ENCODE measurements at places on chromosomes 7 and 10. TPM values are rescaled to one million over a fixed set of nuclear protein-coding genes. Genes with fewer than 3 reads are reported as not detected.

DNA sequence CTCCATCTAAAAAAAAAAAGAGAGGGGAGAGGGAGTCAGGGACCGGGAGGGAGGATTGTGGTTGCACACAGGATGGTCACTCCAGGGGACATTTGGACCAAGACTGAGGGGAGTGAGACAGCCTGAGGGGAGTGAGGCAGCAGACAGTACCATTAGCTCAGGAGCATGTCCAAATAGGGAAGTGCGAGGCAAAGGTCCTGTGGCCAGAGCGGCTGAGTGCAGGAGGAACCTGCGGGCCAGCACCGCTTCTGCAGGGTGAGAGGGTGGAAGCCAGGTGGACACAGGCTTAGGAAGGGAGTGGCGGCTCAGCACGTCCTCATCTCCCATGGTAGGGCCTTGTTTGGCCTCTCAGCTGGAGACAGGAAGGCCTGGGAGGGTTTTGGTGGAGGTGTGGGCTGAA is 48.9 kb upstream of the PFKFB3 start:
- DNase-seq = no peak

DNA sequence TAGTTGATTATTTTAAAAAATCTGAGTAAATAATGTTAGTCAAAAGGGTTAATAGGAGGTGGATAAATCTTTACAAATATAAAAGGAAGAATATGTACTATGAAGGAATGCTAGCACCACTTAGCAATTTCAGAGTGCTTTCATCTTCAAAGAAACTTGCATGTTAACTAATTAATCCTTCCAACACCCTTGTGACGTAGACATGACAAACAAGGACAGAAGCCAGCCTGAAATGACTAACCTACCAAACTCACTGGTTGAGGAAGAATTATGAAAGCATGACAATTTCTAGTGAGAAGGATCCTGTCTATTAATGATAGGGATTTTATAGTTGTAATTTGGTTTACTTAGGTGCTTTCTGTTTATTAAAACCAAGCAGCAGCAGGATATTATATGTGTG is 468.0 kb upstream of the FZD8 start:
- DNase-seq = no peak

DNA sequence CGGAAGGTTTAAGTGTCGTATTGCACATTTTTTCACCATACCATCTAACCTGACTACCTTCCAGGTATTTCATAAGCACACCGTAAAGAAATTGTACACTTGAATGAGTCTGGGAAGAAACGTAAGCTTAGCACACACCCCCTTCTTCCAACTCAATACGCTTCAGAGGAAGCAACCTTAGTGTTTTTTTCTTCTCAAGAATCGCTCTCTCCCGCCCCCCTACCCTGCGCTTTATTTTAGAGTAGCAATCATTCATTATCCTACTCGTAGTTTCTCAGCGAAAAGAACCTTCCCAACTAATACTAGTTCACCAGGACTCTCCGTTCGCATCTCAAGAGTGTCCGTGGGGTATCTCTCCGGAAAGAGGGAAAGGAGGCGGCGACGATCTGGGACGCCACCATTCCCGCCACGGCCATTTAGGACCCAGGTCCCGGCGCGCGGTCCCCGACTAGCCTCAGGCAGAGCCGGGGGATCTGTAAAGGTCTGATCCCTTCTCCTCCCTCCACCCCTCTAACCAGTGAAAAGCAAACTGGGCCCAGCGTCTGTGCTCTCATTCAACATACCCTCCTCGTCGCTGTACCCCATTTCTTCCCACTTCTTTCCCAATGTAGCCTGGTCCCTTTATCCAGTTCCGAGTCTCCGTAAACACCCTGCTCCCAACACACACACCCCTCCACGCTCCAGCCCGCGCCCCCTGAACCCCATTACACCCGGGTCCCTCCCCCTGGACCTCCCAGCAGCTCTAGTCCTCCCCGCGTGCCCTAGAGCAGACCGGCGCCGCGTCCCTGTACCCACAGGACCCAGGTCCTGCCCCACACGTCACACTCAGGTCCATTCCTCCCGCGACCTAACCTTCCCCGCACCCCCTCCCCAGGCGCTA is 16.0 kb downstream of the MYOZ1 start:
- DNase-seq = peak; percentile 30

- DNase-seq = no peak
Observed at GRCh38 chr10:44947371-44948152, 12.0 kb upstream of the RASSF4 start.

GRCh38 chr7:50808282-50808888 is 25.7 kb upstream of the GRB10 start:
- no peak for DNase-seq

GRCh38 chr7:27171637-27172314 is 2.3 kb downstream of the HOXA10 start:
- DNase-seq = no peak

DNA sequence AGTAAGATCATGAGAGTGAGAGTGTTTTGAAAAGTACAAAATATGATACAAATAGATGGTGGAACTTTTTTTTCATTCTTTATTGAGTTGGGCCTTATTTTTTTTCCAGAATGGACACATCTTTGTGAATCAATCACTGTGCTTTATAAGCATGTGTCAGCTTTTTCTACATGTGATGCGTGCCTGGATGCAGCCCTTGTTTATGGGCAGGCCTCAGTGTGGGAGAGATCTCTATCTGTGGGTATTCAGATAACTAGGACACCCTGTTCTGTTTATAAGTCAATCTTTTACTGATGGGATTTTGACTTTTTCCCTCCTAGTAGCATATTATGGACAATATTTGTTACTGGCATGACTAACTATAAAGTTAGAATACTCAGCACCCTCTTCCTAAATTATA is 42.9 kb upstream of the IKZF1 start:
- no peak for DNase-seq

DNA sequence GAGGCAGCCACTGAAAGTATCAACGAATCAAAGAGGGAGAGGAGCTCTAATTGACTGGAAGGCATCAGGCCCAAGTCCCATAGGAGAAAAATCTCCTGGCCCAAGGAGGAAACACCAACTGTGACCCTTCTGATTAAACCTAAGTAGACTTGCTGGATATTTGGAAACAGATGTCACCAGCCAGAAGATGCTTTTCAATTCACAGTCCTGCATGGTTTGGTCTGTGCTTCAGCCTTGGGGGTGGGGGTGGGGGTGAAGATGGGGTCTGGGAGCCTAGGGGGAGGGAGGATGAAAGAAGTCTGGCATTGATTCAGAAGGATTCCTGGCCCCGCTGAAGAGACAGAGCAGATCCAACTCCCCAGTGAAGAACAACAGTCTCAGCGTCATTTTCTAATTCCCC is 623.7 kb downstream of the PARD3 start:
- no peak for DNase-seq

DNA sequence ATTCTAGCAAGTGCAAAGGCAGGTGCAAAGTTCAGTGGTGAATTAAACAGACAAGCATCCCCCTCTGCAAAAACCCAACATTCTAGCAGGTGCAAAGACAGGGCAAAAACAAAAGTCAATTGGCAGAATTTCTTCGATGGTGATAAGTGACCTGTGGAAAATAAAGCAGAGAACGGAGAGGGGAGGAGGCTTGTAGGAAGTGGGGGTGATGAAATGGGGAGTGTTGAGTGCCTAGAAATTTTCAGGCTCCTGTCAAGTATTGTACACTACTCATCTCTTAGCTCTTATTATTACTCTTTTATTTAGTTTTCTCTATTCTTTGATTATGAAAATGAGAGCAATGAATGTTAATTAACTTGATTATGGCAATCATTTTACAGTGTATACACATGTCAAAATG is 2.4 kb upstream of the CD36 start:
- no peak for DNase-seq

DNA sequence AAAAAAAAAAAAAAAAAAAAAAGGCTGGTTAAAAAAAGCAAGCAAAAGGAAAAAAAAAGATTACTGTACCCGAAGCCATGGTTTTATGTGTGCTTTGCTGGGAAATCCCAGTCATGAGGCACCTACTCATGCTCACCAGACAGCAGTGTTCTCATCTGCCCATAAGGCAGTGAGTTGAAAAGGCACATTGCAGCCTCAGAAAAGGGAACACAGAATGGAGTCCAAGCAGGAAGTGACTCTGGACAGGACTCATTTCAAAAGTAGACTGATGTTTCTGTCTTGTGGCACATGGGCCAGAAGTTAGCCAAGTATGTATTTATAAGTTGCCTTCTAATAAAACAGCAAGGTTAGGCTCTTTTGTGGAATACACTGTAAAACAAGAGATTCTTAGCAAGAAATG is 40.2 kb downstream of the PDSS1 start:
- no peak for DNase-seq

DNA sequence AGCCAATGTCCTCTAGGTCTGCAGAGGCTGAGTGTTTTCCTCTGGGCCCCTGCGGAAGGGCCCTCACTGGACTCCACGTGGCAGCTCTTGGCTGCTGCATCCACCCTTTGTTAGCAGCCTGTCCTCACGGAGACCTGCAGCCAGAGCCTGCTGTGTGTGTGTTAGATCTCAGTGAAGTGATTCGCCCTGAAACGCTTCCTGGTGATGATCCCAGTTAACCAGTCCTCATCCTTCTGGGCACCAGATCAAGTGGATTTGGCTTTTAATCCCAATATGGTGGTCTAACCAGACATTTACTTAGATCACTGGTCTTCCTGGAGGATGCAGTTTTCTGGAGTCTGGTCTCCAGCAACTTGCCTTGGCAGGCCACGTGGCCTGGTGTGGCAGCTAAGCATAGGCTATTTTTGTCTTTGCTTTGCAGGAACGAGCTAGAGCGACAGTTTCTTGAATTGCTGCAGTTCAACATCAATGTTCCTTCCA is 39.5 kb upstream of the GJD4 start:
- peak; percentile 53 for DNase-seq

DNA sequence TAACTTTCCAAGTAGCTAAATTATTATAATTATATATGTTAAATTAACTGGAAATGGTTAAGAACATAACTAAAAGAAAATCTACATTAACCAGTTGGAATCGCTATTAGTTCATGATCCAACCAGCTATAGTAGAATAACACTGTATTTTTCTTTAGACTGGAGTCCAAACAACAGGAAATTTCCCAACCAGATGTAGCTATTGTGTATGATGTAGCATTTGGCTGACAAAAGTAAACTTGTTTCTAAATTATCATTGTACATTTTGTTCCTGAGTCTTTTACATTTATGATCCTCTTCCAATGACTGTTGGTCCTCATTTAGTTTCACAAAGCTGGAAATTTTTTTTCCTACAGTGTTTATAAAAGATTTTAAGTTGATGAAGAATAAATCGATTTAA is 62.1 kb downstream of the PAPSS2 start:
- no peak for DNase-seq

DNA sequence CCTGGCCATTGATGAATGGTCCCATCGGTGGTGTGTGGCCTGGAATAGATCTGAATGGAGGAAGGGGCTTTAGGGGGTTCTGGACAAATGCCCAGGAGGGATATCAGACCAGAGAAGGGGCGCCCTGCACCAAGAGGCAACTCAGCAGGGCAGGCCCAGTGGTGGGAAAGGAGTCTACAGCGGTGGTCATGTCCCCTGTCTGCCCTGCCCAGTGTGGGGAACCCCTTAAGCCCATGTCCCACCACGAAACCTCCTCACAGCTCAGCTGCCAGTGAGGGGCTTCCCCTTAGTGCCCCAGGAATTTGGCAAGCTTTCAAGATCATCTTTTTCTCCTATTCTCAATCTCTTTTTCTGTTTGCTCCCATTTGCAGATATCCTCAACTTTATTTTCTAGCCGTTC is 14.1 kb upstream of the CCSER2 start:
- DNase-seq = no peak

GRCh38 chr10:59508296-59508695 is 145.9 kb upstream of the FAM13C start:
- DNase-seq = no peak

DNA sequence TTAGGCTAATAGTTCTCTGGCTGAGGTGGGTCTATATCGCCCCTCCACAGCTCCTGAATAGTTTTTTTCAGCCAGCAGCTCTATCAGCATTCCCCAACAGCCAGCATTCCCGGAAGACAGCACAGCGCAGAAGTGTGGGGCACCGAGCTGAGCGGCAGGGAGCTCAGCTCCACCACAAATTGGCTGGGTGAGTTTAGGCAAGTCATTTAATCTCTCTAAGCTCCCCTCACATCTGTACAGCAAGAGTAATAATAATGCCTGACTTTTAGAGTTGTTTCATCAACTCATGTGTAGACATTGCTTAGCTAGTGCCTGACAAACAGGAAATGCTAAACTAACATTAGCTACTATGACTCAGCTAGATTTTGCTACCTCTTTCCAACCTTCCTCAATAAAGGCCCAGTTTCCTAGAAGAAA is 247.9 kb upstream of the PTN start:
- DNase-seq = no peak

DNA sequence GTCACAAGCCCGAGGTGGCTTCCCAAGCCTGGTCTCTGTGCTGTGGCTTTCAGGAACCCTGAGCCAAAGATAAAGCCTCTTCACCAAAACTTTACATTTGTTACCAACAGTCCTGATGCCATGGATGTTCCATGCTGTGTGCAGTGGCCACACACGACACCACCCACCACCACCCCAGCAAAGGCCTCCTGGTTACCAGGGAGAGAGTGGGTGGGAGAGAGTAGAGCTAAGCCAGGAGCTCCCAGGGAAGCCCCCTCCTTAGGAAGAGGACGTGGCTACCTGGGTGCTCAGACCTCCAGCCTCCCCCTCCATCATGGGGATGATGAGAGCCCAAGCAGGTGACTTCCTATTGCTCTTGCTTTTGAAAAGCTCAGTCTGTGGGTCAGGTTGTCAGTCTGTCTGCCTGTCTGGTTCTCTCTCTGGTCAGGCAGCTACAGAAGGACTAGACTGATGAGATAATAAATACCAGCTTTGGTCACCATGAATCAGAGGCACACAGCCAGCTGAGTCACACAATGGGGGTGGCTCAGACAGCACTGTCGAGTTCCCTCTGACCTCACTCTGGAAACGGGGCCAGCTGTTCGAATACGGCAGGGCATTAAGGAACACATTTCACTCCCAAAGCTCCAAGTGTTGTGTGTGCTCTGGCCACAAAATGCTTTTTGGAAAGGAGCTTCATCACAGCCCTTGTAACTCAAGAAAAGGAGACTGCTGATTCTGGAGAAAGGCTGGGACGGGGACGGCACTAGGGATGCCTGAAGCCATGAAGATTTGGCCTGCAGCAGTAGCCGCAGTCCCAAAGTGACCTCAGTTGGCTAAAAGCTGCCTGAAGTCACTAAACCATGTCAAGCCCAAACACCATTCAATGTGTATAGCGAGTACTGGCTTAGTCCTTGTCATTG is 166.0 kb downstream of the FANK1 start:
- DNase-seq = no peak

GRCh38 chr7:76291351-76292212 is 10.9 kb upstream of the HSPB1 start:
- peak; percentile 91 for DNase-seq

DNA sequence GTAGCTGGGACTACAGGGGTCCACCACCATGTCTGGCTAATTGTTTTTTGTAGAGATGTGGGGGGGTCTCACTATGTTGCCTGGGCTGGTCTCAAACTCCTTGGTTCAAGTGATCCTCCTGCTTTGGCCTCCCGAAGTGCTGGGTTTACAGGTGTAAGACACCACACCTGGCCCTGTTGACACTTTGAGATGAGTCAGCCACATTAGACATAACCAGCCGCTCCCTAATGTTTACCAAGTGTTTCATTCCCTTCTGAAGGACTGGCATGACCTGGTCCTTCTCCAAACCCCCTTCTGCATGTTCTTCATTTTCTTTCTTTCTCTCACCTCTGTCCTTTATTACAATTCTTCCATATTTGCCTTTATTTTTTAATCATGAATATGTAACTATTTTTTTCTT is 67.8 kb downstream of the TAF3 start:
- DNase-seq = no peak

BAIAP2L1 gene
- total RNA-seq = 1.3 TPM

CYREN gene
- 16.2 TPM for total RNA-seq

CYP26A1 gene
- total RNA-seq = 4.7 TPM

All from cerebellum (tissue), 4 donors.